ENCODE measurements at places on chromosomes 11 and 22.

DNA sequence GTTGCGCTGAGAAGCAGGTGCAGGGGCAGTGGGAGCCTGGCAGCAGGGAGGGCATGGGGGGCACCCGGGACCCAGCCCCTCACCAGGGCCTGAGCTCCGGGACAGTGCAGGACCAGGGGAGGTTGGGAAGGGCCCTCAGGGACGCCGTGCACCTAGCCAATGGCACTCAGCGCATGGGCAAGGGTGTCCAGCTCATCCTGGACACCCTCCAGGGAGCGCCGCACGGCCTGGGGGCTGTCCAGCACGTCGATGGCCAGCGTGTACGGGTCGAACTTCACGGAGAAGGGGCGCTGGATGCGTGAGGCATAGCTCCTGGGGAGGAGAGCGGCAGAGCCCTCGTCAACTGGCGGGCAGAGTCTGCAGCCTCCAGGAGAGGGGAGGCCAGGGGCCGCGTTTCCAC is 3.1 kb upstream of the INS start:
- no peak for DNase-seq

GRCh38 chr11:94549146-94549545 is 5.4 kb downstream of the FUT4 start:
- DNase-seq = no peak

- no peak for DNase-seq
Observed at GRCh38 chr22:49674479-49675050, 153.1 kb downstream of the BRD1 start.

GRCh38 chr11:46291441-46292150 is 14.1 kb downstream of the CREB3L1 start:
- no peak for DNase-seq

- DNase-seq = peak; percentile 33
Observed at GRCh38 chr11:75468534-75469340, 35.7 kb upstream of the KLHL35 start.

DNA sequence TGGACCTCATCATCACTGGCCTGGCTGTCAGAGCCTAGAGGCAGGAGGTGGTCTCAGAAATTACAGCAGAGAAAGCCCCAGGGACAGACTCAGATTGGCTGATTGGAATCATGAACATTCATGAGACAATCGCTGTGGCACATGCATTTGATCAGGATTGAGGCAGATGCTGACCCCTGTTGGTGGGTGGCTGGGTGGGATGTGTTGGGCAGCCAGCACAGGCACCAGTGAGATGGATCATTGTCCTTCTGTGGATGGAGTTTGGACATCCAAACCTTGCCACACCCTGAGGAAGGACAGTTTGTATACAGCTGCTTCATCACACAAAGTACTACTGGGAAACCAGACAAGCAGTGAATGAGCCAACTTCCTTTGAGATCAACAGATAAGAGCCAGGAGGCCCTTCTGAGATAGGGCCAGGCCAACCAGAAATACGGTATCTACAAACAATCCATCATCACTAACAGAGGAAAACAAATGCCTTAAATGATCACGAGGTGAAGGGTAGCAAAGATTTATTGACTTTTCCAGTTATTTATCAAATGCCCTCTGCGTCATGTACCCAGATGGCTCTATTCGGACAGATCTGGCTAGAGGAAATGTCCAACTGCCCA is 17.3 kb downstream of the COMMD9 start:
- DNase-seq = no peak

- DNase-seq = no peak
Observed at GRCh38 chr22:16608931-16609330, 16.3 kb upstream of the CCT8L2 start.

DNA sequence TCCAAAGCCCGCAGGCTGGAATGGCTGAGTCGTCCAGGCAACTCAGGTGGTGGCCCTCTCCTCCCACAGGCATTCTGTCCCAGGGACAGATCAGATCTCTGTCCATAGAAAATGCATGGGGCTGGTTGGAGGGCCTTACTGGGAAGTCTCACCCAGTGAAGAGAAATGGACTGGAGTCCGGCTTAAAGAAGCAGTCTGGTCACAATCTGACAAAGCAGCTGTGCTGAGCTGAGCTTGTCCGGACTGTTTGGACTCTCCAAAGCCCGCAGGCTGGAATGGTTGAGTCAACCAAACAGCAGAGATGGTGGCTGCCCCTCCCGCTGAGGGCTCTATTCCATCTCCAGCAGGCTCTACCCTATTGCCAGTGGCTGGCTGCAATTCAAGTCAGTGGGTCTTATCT is 14.4 kb upstream of the DEPDC7 start:
- no peak for DNase-seq

GRCh38 chr11:19447150-19447566 is 206.4 kb upstream of the E2F8 start:
- DNase-seq = no peak

DNA sequence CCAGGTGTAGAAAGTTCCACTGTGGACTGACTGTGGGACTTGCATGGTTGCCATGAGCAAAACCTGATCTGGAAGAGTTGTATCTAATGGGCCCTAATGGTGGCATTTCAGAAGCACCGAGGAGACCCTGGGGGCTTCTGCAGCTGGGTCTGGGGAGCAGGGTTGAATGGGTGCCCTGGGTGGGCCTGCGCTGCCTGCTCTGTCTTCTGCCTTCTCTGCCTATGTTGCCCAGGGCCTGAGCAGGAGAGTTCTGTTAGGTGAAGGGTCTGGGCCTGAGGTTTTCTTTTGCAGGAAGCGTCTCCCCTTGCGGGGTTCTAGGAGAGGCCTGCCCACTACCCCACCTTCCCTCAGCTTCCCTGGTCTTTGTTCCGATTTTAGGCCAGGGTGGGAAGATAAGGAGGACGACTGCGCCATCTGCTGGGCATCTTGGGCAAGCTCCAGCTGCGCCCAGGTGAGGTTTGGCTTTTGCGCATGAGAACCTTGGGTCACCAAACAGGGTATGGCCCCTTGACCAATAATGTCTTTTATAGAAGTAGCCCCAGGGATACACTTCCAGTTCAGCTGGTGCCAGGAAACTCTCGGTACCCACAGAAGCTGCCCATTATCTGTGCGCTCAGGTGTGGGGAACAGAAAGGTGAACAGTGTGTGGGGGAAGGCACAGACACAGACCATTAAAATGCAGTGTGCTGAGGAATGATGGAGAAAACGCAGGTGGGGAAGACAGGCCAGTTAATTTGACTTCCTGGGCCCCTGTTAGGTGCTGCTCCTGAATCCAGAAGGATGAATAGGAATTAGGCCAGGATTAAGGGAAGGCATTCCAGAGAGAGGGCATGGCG is 23.2 kb downstream of the COMMD9 start:
- peak; percentile 77 for DNase-seq

- DNase-seq = no peak
Observed at GRCh38 chr11:13268791-13269190, 8.8 kb upstream of the BMAL1 start.

GRCh38 chr11:43359422-43359818 is 700 bp downstream of the TTC17 start:
- no peak for DNase-seq

- DNase-seq = no peak
Observed at GRCh38 chr11:12770966-12771597, 96.9 kb downstream of the TEAD1 start.

GRCh38 chr11:66118847-66119246 is 48.8 kb downstream of the PACS1 start:
- no peak for DNase-seq

GRCh38 chr11:1335811-1336761 is 26.7 kb upstream of the TOLLIP start:
- peak; percentile 71 for DNase-seq

DNA sequence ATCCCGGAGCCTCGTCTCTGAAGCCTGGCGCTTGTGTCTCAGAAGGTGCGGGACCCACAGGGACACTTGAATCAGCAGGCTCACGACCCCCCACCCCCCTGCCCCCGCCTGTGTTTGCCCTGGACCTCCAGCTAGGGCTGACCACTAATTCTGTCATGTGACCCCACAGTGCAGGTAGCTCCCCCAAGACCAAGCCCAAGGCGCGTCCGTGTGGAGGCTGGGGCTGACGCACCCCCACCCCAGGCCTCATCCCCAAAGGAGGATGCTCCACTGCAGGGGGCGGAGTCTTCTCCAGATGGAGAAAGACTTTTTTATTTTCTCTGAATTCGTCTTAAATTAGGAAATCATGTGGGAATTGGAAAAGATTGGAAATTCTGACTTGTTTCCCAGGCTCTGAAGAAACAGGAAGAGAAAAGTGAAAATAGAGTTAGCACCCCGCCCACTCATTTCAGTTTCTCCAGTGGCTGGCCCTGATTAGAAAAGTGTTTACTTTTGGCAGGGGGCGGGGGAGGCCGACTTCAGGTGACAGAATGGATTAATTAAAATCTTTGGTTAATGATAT is 1.0 kb upstream of the RELA start:
- DNase-seq = peak; percentile 44

GRCh38 chr11:129190087-129190486 is 2.0 kb downstream of the ARHGAP32 start:
- DNase-seq = no peak

DNA sequence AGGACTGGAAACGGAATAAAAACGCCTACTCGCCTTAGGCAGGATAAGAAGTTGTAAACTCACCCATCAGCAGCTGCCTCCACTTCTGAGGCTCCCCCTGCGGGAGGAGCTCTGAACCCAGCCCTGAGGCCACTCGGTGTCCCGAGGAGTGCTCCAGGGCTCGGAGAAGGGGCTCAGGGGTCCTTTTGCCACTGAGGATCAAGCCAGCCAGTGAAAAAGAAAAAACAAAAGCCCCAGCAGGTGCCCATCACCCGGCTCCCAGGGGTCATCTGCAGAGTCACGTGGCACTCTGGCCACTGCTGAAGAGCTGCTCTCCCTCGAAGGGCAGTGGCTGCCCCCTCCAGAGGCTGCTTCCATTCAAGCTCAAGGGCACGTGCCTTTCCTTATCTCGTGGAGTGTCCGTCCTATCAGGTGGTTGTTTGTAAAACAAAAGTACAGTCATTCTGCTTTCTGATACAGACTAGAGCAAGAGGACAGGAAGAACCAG is 29.0 kb downstream of the NUP50 start:
- DNase-seq = no peak

DNA sequence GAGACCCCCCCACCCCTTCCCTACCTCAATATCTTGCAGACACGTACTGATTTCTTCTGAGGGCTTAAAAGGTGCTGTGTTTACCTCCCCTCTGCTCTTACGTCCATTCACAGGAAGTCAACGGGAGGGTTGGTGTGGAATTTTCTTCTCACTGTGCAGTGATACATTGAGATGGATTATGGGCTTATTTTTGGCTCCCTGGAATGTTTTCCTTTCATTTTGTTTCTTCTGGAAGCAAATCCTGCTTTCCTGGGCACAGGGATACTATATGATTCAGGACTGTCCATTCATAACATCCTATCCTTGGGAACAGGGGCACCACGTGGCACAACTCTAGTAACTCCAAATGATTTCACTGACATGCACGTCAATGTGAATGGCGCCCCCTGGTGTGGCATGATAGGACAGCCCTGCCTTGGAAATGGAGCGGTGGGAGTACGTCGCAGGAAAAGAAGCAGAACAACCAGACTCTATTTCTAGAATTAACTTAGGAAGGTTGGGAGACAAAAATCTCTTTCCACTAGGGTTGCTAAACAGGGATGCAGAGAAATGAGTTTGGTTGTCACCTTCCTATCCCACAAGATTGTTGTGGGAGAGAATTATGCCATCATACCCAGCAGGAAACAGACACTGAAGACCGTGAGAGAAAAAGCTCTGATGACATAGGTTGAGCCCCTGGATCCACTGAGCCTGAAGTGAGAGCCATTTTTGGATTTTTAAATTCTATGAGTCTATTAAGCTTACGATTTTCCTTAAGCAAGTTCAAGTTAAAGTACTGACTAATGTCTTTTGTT is 146.5 kb upstream of the RAG2 start:
- peak; percentile 82 for DNase-seq

- DNase-seq = no peak
Observed at GRCh38 chr11:106397787-106398501, 320.5 kb downstream of the AASDHPPT start.

- peak; percentile 32 for DNase-seq
Observed at GRCh38 chr22:46668116-46668515, 47.9 kb downstream of the GRAMD4 start.

GRCh38 chr22:49489821-49490220 is 337.9 kb downstream of the BRD1 start:
- no peak for DNase-seq

DNA sequence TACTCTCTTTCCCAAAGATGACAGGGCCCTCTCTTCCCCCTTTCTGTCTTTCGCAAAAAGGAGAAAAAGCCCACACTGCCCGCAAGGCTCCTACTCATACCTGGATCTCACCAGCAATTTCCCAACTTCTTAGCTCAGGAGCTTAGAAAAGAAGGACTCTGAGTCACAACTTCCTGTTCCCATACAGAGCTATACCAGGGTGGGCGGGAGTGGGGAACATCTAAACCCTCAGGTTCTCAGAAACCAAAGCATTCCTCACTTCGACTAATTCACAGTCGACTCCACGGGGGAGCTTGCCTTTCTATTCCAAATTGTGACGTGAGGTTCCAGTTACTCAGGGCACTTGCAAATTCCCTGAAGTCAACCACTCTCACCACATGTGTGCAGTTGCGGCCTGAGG is 61.9 kb downstream of the MTNR1B start:
- no peak for DNase-seq

- peak; percentile 84 for DNase-seq
Observed at GRCh38 chr11:66883016-66883965, 26.4 kb downstream of the LRFN4 start.

GRCh38 chr11:13944911-13945425 is 17.6 kb upstream of the SPON1 start:
- no peak for DNase-seq

DNA sequence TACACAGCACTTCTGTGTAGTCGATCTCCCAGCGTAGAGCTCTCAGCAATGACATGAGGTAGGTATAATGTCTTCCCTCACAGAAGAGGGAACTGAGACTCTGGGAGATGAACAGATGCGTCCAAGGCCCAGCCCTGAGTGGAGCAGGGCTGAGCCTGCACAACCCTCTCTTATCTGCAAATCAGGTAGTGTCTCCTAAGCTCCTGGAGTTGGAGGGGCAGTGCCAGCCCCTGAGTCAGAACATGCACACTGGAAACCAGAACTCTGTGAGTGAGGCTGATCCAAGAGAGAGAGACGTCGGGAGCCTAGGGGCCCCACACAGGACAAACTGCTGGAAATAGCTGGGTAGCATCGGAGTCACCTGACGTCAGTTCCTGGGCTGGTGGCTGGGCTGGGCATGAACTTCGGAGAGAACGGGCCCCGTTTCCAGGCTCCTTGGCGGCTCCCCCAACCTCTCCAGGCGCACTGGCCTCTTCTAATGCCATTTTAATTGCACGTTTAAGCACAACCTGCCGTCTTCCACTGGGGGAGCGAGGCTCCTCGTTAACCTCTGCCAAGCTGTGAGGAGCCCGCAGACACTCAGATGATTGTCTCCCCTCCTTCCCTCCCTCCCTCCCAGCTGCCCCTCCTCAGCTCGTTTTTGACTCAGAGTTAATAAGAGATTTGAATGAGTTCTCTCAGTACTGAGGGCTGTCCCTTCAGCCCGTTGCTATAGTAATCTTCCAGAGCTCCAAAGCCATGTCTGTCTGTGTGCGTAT is 191.2 kb upstream of the TBCEL start:
- no peak for DNase-seq

DNA sequence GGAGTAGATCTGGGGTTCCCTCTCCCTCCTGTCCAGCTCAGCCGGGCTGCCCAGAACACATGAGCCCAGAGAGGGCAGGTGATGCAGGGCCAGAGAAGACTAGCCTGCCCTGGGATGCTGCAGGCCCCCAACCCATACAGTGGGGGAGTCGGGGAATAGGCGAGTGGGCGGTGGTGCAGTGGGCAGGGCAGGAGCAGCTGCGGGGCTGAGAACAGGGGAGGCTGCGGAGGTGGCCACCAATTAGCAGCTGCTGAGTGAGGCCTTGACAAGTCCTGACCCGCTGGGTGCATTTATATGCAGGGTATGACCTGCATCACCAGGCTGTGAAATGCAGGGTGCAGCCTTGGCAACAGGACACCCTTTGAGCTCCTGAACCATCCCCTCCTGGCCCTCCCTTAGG is 43.1 kb downstream of the NFAM1 start:
- no peak for DNase-seq
